GM23248 (cell line): ENCODE measurements at places on chromosomes 13 and 19. TPM values are rescaled to one million over a fixed set of nuclear protein-coding genes. Genes with fewer than 3 reads are reported as not detected.
A peak's percentile ranks its signal among the peaks of the same experiment; 100 is the strongest.

DNA sequence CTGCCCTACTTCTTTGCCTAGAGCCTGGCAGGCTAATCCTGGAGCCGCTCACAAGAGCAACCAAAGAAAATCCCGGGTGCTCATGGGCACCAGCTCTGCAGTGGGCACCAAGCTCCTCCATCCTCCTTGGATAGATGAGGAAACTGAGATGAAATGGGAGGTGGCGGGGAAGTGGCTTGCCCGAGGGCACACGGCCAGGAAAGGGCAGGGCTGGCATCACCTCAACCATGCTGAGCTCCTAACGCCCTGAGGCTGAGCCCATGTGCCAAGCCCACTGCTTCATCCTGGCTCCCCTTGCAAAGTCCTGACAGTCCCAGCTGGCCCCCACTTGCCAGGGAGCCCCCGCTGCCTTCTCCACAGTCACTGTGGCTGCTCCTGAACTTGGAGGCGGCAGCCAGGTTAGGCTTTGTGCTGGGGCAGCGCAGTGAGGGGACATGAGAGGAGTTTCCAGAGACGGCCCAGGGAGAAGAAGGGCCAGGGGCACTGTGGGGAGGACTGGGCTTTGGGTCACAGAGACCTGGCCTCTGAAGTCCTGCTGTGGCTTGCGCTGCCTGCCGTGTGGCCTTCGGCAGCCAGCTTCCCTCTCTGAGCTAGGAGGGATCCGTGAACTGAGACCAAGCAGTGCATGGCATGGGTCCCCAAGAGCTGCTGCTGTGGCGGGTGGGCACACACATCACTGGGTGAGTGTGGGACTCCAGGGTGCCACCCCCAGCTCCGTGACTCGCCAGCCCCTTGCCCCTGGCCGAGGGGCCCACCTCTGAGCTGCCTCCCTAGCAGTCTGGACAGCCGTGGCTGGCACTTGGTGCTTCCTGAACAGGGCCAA, 17.5 kb downstream of the TMED1 start:
- peak; percentile 49 for DNase-seq

DNA sequence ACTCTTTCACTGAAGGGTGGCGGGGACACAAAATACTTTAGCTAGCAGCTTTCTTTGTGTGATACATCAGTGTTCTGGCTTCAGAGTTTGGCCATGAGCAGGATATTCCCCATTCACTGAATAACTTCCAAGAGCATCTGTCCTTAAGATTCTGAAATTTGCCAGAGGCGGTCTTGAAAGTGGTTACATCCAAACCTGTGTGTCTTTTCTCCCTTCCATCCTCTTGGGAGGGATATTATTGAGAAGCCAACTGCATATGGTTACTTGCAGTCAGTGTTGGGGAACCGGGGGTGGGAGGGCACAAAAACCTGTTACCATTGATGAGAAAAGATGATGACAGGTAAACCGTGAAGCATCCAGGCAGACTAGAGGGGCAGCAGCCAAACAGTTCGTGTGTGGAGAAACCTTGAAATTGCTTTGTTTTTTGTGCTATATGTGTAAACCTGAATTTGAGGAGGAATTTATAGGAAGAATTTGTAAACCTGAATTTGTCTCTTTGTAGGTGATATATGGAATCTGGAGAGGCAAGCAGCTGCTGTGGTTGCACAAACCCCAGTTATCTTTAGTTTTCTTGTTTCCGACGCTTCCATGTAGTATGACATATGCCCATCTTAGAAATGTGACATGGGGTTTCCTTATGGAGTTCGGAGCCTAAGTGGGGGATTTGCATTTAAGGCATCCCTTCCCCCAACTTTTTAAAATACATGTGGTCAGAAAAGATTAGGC, 104.8 kb downstream of the WDFY2 start:
- no peak for DNase-seq

DNA sequence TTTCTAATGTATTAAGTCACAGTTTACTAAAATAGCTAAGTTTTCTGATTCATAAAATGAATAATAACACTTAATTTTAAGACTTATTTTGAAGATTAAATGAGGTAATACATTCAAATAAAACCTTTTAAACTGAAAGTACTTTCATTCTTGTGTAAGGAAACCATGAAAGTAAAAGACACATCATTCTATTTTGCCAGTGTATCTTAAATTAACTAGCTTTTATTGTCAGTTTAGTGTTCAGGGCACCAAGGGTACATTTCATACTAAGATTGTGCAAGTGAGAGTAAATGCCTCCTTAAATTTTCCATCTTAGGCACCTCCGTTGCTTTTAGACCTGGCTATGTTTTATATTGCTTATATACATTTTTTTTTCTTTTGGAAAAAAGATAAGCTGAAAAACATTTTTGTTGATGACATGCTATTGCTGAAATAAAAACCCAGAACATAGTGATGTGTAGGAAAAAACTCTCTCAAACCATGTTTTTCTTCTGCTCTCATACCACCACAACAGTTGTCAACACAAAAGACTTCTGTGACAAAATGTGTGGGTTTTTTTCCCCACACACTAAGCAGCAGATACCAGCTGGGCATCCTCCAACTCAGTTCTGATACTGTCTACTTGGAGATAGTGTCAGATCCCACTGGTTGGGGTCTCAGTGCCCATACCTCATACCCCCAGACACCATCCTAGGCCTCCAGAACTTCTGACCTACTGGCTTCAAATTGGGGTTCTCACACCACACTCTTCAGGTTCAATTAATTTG, 30.7 kb upstream of the LPAR6 start:
- no peak for DNase-seq

GRCh38 chr13:66322936-66323335, 907.2 kb downstream of the PCDH9 start:
- DNase-seq: no peak

CYP2A6 gene
- polyA plus RNA-seq: not detected in 2 replicates

URAD gene
- not detected in 2 replicates for polyA plus RNA-seq
